ENCODE measurements at places on chromosomes 1 and 21. TPM values are rescaled to one million over a fixed set of nuclear protein-coding genes. Genes with fewer than 3 reads are reported as not detected.

The CHIA gene
- total RNA-seq, result not detected

The KCNA3 gene
- total RNA-seq, result not detected

DNA sequence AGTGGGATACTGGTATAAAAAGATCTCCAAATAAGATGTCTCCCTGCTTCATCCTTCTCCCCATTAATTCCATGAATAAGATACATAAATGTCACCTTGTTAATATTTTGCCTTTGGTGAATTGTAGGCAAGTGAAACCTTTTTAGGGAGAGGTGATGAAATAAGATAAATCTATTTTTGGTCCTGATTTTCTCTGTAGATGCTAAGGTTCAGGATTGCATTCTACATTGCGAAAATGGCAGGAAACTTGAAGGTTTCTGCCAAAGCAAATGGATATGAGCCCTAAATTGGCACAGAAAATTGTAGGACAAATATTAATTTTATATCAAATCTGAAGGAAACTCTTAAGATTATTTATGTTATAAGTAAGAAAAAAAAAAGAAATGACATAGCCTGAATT, 107.1 kb downstream of the PLPPR4 start:
- no peak for DNase-seq

GRCh38 chr21:45169682-45170081, 95.3 kb downstream of the ADARB1 start:
- DNase-seq, result no peak
